Fibroblast of the conjunctiva (primary cell): ENCODE measurements at places on chromosomes 12 and 14.

DNA sequence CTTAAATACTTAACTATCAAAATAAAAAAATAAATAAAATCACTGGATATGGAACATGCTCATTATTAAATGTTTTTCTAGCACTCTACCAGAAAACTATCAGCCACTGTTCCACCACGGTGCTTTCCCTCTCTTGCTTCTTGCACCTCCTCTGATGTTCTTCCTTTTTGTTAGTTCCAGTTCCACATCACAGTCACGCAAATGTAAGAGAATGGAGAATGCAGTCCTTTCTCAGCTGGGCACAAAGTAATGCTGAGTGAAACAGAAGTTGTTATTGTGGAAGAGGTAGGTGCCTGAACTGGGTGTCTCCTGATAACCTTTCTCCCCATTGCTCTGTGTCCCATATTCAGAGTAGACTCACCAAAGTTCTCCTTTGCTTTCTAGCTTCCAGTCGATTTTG, 1116.9 kb upstream of the TMEM132C start:
- no peak for DNase-seq

DNA sequence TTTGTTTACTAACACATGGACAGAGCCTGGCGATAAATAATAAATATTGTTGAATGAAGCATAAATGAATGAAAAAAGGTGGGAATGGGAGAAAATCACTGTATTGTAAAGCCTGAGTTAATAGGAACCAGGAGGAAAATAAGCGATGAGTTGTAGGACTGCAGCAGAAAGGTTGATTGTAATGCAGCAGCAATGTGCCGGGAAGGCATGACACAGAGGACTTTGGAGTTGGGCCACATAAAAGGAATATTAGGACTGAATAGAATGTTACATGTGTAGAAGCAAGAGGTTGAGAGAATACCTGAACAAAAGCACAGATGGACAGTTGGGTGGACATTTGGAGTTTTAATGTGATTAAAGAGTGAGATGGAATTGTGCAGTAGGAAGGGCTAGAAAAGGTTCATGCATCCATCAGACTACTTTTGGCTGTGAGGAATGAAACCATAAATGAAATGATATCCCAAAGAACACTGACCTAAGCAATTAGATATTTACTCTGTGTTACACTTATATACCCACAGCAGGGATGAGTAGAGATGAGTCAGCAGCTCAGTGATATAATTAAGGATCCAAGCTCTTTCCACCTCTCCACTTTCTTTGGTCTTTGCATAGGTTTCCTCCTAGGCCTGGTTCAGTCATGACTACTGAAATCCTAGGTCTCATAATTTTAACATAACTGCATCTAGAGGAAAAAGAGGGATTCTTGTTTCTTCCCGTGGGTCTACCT, 55.4 kb downstream of the CCER1 start:
- DNase-seq, result no peak

DNA sequence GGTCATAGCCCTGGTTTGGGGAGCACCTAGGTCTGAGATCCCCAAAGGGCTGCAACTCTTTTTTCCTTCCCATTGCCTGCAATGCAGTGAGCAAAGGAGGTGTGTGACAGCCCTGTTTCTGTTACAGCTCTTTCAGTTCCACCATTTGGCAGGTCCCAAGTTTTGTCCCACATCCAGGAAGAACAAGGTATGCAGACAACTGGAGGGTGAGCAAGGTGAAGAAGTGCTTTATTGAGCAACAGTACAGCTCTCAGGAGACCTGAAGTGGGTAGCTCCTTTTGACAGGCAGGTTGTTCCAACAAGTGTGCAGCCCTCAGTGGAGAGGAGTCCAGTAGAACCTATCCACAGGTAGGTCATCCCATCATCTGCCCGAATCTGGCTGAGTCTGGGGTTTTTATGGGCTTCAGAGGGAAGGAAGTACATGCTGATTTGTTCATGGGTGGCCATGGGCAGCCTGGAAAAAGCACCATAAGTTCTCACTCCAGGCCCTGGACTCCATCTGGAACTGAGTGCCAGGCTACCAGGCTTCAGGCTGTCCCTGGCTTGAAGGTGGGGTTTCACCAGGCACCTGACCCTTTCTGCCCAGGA, 62.8 kb upstream of the NAV3 start:
- DNase-seq, result no peak

GRCh38 chr14:77660754-77661153, 44.3 kb upstream of the SPTLC2 start:
- no peak for DNase-seq

GRCh38 chr12:3090240-3091037, 13.3 kb downstream of the TSPAN9 start:
- no peak for DNase-seq

DNA sequence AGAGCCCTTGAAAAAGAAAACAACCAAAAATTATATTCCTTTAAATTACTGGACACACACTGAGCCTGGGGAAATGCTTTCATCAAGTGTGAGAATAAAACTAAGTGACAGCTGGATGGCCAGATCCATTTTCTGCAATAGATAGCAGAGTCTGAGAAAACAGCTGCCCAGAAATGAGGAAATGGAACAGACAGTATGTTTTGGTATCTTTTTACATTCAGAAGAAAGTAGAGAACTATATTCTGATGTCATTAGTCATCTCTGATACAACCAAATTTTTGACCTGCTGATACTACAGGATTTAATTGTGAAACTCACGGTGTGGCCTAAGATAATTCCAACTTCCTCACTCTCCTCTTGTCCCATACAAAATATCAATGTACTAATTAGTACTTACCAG, 78.2 kb downstream of the HMGA2 start:
- no peak for DNase-seq
